Pancreas (tissue), 10 donors: ENCODE measurements at places on chromosomes 12 and 14. TPM values are rescaled to one million over a fixed set of nuclear protein-coding genes. Genes with fewer than 3 reads are reported as not detected.

Gene ATP23
- polyA plus RNA-seq: 5.7 TPM

Gene SAMD15
- 0.49 TPM for polyA plus RNA-seq

Gene TARBP2
- 43.0 TPM for polyA plus RNA-seq

Gene AQP2
- polyA plus RNA-seq: not detected

Gene ITPR2
- 3.3 TPM for polyA plus RNA-seq

- DNase-seq: no peak
Observed at GRCh38 chr14:93970965-93971634, 5.3 kb downstream of the ASB2 start.

- no peak for DNase-seq
Observed at GRCh38 chr12:10033783-10034545, 3.5 kb downstream of the CLEC9A start.

- DNase-seq: no peak
Observed at GRCh38 chr14:71328183-71328582, 420.9 kb downstream of the PCNX1 start.

- no peak for DNase-seq
Observed at GRCh38 chr12:110545812-110546211, 37.3 kb downstream of the PPTC7 start.

- no peak for DNase-seq
Observed at GRCh38 chr14:74472601-74473000, 20.5 kb downstream of the NPC2 start.

DNA sequence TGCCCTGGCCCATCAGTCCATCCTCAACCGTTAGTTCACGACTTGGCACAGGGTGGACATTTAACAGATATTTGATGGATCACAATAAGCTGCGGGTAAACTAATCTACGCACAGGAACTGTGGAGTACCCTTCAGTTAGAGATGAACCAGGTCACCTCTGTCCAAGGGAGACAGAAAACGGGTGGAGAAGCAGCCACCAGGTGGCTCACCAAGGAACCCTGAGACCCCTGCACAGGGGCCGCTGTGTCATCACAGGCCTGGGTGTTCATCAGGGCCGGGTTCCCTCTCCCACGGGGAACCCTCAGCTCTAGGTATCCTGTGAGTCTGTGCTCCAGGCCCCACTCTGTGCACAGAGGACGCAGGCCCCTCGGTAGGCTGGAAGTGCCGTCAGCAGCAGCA, 122.2 kb downstream of the PIWIL1 start:
- no peak for DNase-seq

GRCh38 chr14:34843011-34843554, 32.1 kb downstream of the BAZ1A start:
- DNase-seq: no peak

DNA sequence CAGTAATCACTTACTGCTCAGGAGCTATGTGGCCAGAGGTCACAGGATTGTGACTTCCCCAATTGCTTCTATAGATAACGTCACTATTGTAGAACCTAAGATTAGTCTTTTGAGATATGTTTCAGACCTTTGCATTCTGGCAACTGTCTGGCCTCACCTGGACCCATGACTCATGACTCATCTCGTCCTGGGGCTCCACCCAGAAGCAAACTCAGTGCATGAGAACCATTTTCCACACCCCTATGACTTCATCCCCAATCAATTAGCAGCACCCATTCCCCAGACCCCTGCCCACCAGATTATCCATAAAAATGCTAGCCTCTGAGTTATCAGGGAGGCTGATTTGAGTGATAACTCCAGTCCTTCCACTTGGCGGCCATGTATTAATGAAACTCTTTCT, 186.9 kb downstream of the EMP1 start:
- DNase-seq: no peak
